ENCODE measurements at places on chromosomes 16 and 17.

DNA sequence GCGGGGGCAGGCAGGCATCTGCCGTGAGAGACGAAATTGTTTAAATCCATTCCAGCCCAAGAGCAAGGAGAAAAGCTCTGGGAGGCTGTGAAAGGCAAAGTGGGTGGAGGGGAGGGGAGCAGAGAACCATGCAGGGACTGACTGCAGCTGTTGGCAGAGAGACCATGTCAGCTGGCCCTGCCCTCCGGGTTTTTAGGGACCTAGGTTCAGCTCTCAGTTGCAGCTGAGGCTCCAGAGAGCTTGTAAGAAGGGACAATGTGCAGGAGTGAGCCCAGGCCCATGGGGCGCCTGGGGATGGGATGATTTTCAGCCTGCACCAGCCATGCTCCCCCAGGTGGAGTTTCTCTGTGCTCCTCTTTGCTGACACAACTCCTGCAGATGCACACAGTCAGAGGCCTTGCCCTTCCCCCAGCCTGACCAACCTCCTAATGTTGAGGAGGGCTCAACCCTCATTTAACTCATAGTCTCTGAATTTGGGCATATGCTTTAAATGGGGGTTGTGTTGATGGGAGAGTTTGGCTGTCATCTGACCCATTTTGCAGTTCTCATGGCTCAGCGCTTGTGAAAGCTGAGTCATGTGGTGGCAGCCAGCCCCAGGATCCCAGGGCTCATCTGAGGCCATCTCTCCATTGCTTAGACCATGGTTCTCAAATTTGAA is 70.9 kb downstream of the PLXDC1 start:
- no peak for DNase-seq

DNA sequence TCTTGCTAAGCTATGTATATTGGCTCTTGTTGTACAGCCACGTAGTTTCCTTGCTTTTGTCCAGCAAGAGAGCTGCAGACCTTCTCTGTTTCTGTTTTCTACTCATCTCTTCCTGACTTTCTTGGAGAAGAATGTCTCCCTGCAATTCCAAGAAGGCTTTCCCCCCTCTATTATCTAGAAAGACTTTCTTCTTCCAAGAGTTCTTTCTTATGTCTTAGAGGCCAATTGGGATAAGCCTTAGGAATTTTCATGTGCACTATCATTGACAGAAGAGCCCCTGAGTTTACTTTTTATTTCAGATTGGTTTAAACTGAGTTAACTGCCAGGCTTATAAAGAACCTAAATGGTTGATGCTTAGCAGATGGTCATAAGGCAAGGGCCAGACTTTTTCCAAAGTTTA is 9.0 kb downstream of the CAPNS2 start:
- DNase-seq, result no peak

DNA sequence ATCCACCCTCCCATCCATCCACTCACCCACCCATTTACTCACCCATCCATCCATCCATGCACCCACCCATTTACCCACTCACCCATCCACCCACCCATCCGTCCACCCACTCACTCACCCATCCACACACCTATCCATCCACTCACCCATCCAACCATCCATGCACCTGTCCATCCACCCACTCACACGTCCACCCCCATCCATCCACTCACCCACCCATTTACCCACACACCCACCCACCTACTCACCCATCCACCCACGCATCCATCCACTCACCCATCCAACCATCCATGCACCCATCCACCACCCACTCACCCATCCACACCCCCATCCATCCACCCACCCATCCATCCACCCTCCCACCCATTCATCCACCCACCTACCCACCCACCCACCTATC is 12.2 kb downstream of the SOX8 start:
- DNase-seq, result no peak

GRCh38 chr16:67030221-67030962 is 1.4 kb downstream of the CBFB start:
- no peak for DNase-seq

GRCh38 chr17:58351182-58351581 is 819 bp downstream of the SUPT4H1 start:
- DNase-seq, result no peak

- peak; percentile 38 for DNase-seq
Measured at GRCh38 chr17:56939869-56940484, 20.9 kb downstream of the COIL start.

DNA sequence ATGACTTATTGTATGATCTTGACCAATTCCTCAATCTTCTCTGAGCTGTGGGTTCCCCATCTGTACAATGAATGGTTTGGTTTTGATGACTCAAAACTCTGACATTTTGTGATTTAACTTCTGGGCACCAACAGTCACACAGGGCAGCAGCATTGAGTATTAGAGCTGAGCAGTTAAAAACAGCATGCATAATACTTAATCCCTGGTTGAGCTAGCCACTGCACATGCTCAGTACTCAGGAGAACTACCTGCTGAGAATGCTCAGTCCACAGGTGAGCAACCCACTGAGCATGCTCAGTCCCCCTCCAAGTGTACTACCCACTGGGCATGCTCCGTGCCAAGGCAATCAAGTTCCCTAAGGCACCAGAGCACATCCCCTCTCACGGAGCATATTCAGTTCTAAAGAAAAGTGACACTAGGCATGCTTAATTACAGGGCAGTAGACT is 68.7 kb downstream of the AIPL1 start:
- no peak for DNase-seq

DNA sequence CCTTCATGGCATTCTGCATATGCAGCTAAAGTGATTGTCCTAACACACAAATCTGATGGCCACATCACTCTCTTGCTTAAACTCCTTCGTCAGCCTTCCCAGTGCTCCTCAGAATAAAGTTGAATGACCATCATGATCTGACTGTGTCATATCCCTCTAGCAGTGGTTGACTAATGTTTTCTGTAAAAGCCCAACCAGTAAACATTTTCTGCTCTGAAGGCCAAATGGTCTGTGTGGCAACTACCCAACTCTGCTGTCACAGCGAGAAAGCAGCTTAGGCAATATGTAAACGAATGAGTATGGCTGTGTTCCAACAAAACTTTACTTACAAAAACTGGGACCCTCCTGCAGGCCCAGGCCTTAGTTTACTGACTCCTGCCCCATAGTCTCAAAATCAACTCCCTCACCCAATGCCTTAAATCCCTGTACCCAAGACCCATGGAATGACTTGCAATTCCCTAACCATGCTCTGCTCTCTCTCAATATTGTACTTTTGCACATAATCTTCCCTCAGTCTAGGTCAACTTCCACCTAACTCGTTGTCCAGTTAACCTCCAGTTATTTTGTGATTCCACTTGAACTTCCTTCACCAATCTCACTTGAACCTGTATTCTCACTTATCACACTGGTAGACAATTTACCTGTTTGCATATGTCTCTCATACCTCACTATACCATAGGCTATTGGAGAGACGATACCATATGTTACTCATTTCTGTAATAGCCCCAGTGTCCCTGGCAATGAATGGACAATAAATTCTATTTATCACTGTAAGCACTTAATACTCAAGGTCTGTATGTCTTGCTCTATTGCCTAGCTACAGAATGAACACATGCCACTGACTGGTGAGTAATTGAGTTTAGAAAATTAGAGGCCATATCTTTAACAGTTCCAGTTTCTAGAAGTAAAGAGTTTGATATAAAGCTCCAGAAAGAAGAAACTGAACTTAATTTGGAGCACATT is 29.1 kb downstream of the TMEM100 start:
- peak; percentile 8 for DNase-seq

DNA sequence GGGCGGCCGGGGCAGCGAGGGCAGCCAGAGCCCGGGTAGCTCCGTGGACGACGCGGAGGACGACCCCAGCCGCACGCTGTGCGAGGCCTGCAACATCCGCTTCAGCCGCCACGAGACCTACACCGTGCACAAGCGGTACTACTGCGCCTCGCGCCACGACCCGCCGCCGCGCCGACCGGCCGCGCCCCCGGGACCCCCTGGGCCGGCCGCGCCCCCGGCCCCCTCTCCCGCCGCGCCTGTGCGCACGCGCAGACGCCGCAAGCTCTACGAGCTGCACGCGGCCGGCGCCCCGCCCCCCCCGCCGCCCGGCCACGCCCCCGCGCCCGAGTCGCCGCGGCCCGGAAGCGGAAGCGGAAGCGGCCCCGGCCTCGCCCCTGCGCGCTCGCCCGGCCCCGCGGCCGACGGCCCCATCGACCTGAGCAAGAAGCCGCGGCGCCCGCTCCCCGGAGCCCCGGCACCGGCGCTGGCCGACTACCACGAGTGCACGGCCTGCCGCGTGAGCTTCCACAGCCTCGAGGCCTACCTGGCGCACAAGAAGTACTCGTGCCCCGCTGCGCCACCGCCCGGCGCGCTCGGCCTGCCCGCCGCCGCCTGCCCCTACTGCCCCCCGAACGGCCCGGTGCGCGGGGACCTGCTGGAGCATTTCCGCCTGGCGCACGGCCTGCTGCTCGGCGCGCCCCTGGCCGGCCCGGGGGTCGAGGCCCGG is 36.1 kb upstream of the ZC3H18 start:
- DNase-seq, result peak; percentile 48

- no peak for DNase-seq
Measured at GRCh38 chr16:1283996-1284616, 25.3 kb upstream of the UBE2I start.

DNA sequence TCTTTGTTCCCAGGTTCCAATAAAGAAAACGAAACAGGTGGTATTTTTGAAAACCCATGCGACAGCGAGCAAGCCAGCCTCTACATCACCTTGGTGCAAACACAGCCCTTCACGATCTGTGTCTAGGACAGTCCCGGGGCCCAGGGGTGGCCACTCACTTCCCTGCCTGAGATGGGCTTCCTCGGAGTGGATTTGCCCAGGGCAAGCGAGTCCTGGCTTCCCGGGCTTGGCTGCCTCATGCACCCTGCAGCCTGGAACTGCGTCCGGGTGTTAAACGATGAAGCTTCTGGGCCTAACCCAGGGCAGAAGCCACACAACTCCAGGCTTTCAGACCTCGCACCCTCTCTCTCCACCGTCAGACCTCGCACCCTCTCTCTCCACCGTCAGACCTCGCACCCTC is 66.0 kb downstream of the RPH3AL start:
- no peak for DNase-seq

GRCh38 chr16:89607937-89608740 is 5.3 kb upstream of the DPEP1 start:
- DNase-seq, result no peak

DNA sequence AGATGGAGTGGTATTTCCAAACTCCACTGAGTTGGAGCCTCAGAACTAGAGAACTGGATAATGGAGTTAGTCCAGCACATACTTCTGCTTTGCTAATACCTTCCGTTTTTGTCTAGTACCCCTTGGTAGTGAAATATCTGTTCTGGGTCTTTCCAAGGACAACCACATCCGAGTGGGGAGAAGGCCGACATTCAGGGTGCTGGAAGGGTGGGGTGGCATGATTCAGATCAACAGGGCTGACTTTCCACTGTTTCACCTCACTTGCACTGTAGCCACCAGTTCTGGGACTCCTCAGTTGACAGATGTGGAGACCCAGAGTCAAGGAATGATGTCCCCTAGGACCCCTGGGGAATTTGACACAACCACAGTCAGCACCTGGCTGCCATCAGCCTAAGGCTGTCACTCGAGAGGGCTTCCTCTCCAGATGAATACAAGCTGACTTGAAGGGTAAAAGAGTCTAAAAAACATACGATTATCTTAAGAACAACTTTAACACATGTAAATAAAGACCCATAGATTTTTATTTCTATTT is 84.8 kb upstream of the HNF1B start:
- no peak for DNase-seq

DNA sequence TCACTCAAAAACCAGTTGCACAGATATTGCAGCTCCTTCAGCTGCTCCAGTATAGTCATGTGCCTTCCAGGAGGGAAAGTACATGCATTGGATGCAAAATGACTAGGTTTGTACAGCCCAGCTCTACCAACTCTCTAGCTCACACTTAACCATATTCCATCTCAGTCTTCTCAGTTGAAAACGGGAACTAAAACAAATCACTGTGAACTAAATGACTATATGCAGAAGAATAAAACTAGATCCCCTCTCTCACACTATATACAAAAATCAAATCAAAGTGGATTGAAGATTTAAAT is 24.9 kb downstream of the DCUN1D3 start:
- DNase-seq, result no peak

- no peak for DNase-seq
Measured at GRCh38 chr16:87165885-87166284, 151.3 kb downstream of the C16orf95 start.

DNA sequence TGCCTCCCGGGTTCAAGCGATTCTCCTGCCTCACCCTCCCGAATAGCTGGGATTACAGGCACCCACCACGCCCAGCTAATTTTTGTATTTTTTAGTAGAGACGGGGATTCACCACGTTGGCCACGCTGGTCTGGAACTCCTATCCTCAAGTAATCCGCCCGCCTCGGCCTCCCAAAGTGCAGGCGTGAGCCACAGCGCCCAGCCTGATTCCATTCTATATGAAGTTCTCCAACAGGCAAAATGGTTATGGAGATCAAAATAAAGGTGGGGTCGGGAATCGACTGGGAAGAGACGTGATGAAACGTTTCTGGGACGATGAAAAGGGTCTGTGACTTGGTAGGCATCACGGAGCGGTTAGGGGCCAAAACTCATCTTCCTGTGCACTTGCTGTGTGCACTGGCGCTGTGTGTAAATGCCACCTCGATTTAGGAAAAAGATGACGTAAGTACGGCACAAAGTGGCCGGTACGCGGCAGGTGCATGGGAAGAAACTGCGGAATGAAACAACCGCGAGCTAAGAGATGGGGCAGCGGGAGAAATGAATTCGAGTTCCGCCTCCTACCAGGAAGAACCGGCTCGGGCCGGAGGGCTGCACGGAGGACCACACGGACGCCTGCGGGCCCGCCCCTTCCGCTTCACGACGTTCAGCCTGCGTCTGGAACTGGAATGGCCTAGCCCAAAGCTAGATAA is 1.6 kb downstream of the TP53 start:
- peak; percentile 94 for DNase-seq

GRCh38 chr16:82229800-82230619 is 60.0 kb upstream of the MPHOSPH6 start:
- DNase-seq, result peak; percentile 69

DNA sequence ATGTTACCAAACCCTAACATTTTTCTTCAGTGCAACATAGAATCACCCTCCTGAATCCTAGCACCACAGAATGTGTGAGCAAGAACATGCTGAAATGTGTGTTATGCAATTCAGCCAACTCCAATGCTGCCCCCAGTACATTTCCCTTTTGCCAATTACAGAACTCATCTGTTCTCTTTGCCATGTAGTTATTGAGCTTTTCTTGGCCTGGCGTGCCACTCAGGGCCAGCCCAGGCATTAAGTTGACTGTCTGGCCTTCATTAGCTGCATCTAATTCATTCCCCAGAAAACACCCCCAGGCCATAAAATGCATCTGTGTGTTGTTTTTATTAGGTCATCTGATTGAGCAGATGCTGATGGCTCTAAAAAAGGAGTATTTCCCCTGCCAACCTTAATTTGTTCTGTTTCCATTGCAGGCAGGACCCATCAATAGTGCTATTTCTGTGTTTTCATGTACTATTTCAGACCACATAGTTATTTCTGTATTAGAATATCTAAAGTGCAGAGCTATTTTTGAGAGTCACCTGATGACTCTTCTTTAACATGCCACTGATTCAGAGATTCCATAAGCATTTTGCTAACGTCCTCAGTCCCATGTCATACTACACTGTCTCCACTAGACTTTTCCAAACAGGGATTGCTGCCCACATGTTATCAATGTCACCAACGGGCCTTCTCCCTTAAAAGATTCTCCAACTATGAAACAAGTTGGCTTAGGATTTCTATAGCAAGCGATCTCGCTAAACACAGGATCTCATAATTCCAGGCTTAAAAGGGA is 969.7 kb downstream of the CDH11 start:
- no peak for DNase-seq

Measured in NCI-H1092 treated with DMSO at 0.1 percent for 48 hours (cell line).